ENCODE measurements at places on chromosomes 3 and 15. TPM values are rescaled to one million over a fixed set of nuclear protein-coding genes. Genes with fewer than 3 reads are reported as not detected.
A peak's percentile ranks its signal among the peaks of the same experiment; 100 is the strongest.

TRIM42 gene
- not detected for total RNA-seq

LRRIQ4 gene
- total RNA-seq = 0.19 TPM

HACL1 gene
- 41.5 TPM for total RNA-seq

NTRK3 gene
- not detected for total RNA-seq

STRIT1 gene
- not detected for total RNA-seq

PLA2G4F gene
- total RNA-seq = not detected

CAMK2N2 gene
- not detected for total RNA-seq

SCAANT1 gene
- total RNA-seq = 2.9 TPM

TRPM1 gene
- not detected for total RNA-seq

PARP15 gene
- total RNA-seq = 61.9 TPM

WDR53 gene
- 19.4 TPM for total RNA-seq

HIGD2B gene
- total RNA-seq = not detected

- DNase-seq = peak; percentile 66
These were observed 33.9 kb downstream of the GRK7 start for GRCh38 chr3:141796889-141797781.

DNA sequence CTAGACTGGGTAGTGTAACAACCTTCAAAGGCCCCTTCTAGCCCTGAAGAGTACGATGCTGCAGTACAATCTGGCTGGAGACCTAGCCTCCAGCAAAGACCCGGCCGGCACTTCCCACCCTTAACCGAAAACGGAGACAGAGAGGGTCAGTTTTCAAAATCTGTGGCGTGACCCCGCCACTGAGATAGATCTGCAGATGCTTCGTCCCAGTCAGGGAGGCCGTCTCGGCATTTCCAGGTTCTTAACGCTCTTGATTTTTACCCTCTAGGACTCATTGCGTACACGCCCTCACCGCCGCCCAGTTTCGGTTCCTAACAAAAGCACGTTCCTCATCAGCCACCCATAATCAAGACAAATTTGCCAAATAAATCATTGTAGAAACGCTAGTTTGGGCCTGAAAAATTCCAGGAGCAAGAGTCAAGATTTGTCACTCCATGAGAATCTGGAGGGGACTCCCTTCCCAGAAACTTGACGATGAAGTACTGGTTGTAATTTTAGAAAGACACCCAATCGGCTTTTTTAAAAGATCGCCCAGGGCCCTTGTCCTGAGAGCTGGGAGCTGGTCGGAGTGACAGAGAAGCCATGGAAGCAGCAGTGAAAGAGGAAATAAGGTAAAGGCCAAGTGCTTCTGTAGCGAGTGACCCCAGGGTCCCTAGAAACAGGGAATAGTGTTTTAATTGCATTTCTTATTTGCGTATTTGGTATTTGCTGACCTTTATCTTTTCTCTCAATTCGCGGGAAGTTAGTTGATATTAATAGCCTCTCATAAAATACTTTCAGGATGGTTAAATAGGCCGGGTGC, 868 bp upstream of the TMEM87A start:
- DNase-seq = peak; percentile 45

DNA sequence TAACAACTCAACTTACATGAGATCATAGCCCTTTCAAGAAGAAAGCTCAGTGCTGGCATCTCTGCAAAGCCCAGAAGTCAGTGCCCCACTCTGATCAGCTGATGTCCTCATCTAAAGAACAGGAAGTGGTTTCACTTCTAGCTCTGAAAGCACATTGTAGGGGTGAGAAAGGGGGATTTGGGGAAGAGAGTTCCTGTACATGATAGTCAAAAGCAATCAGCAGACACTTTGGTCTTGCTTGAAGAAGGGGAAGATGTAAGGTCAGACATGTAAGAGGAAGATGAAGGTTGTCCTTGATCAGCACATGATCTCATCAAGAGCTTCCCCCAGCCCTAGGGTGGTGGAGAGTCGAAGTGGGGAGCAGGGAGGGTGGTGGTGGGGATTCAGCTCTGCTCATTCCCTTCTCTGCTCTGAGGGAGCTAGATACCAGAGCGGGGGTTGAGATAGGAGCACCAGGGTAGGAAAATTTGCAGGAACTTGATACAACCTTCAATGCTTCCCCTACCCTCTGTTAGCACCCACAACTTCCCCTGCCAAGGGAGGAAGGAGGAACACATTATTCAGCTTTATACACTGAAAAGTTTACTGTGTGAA, 76.4 kb upstream of the ETV5 start:
- DNase-seq = peak; percentile 7

DNA sequence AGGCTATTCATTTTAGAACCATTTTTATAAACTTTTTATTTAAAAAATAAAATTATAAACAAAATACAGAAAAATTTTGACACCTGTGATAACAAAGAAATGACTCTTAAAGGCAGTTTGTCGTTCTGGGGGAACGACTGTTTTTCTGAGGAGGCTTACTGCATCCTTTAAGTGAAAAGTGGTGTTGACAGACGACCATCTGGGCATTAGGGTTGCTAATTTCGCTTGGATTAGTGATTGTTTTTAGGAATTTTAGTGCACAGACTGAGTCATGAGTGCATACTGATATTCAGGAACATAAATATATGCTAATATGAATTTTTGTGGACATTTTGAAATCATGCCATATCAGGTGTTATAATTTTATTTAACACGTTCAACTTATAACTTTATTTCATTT, 28.5 kb downstream of the OSTN start:
- DNase-seq = no peak

- DNase-seq = no peak
These were observed 16.6 kb downstream of the ABTB1 start for GRCh38 chr3:127689266-127689860.

DNA sequence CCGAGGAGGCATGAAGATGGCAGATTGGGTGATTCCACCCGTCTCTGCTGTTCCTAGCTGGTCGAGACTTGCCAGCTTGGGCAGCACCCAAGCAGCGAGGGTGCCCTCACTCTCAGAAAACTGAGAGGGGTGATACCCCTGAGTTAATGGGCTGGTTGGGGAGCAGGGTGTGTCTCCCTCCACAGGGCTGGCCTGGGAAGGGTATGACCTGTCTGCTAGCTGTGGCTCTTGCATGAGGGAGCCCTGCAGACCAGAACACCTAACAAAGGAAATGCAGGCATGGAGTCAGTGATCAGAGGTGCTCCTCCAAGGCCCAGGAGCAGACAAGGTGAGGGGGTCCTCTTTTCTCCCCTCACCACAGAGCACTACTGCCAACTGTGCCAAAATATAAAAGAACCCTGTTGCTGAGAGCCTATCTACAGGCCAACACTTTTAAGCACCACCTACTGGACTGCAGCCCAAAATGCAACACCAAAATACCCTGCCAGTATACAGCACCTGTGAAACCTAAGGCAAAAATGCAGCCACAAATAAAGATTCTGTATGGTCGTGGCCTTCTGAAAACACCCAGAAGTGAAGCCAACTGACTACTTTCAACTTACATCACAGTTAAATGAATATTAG, 35.8 kb upstream of the PPM1L start:
- no peak for DNase-seq

DNA sequence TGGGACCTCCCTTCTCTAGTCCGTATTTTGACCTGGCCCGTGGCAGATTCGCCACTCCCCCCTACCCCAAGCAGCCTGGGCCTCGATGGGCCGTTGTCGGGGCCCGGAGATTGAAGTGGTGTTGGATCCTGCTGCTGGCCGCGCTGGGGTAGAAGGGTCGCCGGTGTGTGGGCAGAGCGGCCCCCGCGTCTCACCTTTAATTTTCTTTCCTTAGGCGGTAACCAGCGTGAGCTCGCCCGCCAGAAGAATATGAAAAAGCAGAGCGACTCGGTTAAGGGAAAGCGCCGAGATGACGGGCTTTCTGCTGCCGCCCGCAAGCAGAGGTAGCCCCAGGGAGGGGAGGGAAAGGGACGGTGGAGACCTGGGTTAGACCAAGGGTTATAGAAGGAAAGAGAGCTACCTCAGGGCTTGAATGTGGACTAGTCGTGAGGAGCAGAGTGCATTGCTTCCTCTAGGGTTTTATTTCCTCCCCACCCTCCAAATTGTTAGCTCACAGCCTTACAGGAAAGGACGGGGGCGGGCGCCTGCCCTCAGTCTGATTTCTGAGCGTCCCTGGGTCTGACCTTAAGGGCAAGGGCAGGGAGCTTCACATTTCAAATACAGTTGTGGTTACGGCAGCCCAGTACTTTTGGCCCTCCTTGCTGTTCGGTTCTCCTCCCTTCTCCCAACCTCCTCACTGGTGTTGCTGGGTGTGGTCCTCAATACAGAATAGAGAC, 799 bp downstream of the SERF2 start:
- DNase-seq = no peak

DNA sequence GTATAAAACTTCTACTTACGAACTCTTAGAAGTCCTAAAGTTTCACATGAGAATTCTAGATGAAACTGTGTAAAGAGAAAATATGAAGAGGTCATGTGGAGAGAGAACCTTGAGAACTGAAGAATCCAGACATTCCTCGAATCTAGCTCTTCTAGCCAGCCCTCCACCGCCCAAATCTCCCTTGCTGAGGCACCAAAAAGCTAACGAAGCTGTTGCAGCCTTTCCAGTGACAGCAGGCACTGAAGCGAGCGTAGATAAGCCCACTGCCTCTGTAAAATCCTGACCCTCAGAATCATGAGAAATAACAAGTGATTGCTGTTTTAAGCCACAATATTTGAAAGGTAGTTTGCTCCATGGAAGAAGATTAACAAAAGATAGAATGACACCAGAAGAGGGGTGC, 134.0 kb downstream of the GOLGA6L6 start:
- DNase-seq = no peak

DNA sequence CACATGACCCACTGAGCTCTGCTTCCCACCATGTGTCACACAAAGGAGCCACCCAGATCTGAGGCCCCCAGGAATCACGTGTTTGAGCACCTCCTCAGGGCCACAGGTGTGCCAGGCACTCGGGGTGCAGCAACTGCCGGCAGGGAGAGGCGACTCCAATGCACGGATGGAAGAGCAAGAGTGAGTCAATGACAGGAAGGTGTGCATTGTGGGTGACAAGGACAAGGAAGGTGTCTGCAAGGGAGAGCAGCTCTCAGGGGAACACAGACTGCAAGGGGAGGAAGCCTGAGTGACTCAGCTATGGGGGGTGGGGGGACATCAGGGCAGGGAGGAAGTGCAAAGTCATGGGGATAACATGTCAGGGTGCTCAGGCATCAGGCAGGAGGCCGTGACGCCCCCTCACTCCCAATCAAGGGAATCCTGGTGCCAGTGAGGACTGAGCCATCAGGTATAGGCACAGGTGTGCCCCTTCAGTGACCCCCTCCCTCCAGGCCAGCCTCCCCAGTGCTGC, 67.4 kb downstream of the NUP210 start:
- no peak for DNase-seq

DNA sequence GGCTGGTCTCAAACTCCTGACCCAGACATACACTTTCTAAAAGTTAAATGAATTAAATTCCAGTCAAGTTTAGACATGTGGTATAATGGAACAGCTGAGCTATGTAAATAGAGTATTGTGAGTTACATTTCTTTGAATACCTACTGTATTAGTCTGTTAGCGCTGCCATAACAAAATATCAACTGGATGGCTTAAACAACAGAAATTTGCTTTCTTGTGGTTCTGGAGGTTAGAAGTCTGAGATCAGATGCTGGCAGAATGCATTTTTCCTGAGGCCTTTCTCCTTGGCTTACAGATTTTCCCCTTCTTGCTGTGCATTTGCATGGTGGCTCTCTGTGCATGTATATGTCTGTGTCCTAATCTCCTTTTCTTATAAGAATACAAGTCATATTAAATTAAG, 101.5 kb upstream of the TGFBR2 start:
- no peak for DNase-seq

- DNase-seq = no peak
These were observed 49.4 kb downstream of the NKIRAS1 start for GRCh38 chr3:23867400-23867799.

- DNase-seq = no peak
These were observed 224.4 kb downstream of the ZMAT3 start for GRCh38 chr3:178847190-178847589.

DNA sequence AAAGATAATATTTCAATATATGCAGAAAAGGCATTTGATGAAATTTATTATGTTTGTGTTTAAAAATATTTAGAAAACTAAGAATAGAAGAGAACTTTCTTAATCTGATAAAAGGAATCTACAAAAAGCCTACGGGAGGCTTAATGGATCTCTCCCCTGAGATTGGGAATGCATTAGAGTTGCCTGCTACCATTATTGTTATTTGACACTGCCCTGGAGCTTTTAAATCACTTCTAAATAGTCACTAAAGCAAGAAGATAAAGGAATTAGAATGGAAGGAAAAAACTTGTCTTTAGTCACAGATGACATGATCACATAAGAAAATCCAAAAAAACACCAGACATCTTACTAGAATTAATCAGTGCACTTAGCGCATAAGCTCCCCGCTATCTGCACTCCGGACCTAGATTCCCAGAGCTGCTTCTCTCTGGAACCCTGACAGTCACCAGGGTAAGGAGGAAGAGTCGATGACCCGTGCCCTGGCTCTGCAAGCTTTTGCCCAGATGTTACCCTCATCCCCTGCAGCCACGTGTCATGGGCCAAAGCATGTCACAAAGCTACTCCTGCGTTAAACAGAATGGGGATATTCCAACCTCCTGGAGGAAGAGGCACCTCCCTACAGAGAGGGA, 97.1 kb downstream of the MINAR1 start:
- DNase-seq = no peak

- peak; percentile 13 for DNase-seq
These were observed 828 bp downstream of the U2SURP start for GRCh38 chr3:143002083-143002712.

DNA sequence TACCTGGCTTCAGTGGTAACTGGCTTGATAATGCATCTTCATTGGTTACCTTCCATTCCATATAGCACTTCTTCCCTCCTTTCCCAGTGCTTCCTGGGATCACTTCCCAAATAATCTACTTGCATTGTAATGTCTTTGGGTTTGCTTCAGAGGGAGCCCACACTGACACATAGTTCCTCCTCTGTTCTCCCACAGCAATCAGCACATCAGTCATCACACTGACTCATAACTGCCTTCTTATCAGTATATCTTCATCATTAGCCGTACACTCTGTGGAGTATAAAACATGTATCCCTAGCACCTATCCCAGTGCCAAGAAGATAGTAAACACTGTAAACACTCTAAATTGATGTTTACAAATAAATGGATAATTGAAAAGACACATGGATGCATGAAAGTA, 91.4 kb upstream of the SCN10A start:
- no peak for DNase-seq

- DNase-seq = no peak
These were observed 304.7 kb upstream of the DPPA4 start for GRCh38 chr3:109642025-109642424.

DNA sequence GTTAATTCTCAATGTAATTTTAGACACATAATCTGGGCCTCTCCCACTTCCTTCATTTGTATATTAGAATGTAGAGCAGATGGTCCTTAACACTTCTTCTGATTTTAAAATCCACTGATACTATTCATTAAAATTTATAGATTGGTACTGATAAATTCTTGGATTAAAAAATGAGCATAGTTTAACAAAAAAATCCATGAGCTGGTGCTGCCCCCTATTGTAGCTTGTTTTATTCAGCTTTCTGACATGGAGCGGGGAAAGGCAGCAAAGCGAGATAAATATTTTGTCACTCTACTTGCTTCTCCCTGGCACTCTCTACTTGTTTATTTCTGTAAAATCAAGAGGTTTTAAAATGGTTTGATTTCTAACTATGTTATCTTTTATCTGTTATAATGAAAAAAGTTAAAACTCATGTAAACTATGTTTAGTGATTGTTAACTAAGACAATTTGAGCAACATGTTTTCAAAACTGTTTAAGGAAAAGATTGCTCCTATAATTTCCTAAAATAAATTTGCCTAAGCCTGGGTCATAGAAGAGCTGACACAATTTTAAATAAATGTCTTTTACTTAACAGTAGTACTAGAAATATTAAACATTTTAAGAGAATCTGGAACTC, 26.5 kb upstream of the PLOD2 start:
- DNase-seq = no peak

- no peak for DNase-seq
These were observed 74.6 kb downstream of the ITGB5 start for GRCh38 chr3:124812291-124813265.

All from naive thymus-derived CD8-positive, alpha-beta T cell (primary cell).